ENCODE measurements at places on chromosomes 6 and 20.
A peak's percentile ranks its signal among the peaks of the same experiment; 100 is the strongest.

DNA sequence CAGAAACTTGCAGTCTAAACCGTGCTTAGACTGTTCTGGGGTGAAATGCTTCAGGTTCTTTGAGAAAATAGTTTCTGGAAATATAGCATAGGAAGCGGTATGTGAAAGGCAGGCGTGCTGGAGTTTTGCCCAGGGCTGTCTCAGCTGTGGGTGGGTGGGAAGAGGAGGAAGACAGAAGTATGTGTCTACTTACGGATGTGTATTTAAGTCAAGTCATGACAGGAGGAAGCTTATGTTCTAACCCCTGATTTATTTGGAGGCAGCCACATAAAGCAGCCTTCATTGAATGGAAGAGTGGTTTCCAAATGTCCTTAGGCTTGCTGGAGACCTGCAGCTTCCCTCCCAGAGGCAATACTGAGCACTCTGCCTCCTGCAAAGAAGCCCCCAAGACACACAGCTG lies 345.8 kb upstream of the PRND start:
- DNase-seq = no peak

DNA sequence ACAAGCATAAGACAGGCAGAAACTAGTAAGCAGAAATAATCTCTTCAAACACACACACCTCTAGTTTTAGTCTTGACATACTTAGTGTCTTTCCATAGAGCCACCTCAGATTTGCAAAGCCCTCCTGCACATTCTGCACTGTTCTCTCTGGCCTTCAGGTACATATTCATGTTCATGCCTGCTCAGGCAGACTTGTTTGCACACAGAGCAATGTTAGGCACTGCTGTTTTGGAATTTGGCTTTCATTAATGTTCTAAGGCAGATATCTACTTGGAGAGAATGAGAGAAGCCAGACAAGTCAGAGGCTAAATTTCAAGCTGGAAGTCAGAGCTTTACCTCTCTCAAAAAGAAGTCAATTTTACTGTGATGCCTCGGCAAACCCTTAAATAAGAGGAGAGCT lies 21.3 kb upstream of the DST start:
- DNase-seq = no peak

- DNase-seq = no peak
Observed at GRCh38 chr20:906001-906520, 10.1 kb downstream of the ANGPT4 start.

DNA sequence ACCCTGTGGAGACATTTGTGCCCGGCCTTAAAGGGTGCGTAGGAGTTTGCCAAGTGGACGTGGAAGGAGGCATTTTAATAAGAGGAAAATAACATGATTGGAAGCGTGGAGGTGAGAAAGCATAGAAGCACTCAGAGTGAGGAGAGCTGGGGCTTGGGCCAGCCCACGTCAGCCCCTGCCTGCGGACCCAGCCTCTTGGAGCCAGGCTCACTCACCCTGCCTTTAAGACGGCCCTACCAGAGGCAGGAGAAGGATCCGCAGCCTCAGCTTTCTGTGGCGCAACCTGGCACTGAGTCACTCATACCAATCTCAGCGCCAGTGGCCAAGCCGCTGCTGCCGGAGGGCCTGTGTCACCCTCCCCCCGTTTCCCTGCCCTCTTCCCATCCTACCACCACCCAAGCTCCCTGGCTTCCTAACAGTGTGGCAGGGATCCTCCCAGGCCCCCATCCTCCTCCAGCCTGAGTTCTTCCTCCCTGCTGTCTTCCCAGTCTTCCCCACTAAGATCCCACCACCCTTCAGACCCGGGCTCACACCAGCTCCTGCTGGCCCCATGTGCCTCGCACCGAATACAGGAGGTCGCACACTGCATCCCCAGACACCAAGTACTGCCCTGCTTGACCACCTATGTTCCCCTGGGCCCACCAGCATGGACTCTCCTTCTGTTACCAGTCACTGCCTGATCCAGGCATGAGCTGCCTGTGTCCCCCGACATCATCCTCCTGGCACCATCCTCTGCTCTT lies 285.2 kb downstream of the UST start:
- DNase-seq = peak; percentile 5

DNA sequence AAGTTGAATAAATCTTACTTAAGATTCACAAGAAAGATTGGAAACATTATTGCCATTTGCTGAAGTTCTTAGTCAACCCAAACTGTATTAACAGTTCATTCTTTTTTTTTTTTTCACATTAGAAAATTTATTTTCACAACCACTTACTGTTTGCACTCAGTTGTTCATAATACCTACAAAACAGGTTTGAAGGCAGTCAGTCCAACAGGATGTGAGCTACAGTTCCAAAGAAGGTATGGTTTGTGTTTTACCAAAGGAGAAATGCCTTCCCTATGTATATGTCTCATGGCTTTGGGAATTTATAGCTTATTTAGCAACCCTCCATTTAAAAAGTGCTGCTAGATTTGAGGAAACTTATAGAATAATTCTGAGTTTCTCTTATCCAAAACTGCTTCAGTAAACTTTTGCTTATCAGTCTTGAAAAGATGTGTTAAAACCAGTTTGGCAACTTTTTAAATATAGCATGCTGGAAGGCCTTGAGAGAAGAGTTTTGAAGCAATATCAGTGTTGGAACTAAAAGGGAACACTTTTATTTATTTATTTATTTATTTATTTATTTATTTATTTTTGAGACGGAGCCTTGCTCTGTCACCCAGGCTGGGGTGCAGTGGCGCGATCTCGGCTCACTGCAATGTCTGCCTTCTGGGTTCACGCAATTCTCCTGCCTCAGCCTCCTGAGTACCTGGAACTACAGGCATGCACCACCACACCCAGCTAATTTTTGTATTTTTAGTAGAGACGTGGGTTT lies 46.8 kb upstream of the RREB1 start:
- DNase-seq = no peak

DNA sequence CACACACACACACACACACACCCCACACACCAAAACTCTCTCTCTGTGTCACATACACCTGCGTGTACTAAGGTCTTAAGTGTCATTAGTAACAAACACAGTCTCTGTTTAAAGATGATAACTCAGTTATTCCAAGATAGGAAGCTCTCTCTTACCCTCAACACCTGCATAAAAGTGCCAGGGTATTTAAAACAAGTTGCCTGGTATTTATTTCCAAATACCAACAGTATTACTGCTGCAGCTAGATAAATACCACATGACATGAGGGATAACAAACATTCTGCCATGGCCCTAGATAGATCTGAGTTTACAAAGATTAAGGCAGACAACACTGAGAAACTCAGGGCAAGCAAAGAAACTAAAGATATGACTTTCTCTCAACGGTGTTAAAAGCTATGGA lies 118.5 kb downstream of the SIM1 start:
- no peak for DNase-seq

DNA sequence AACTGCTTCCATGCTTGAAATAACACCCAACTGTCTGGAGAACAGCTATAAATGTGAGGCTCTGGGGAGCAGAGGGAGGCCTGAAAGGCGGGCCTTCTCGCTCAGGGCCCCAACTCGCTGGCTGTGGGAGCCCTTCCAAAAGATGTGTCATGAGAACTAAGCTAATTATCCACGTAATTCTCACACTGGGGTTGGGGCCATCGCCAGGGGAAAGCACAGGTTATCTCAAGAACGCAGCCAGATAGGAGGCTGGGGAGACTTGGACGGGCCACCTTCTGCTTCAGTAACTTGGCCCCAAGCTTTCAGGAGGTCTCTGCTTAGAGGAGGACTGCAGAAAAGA lies 1.6 kb downstream of the PXDC1 start:
- DNase-seq = no peak

GRCh38 chr6:75933387-75933975 lies 139.0 kb downstream of the IMPG1 start:
- no peak for DNase-seq

- DNase-seq = no peak
Observed at GRCh38 chr6:142822383-142822782, 122.6 kb downstream of the HIVEP2 start.

DNA sequence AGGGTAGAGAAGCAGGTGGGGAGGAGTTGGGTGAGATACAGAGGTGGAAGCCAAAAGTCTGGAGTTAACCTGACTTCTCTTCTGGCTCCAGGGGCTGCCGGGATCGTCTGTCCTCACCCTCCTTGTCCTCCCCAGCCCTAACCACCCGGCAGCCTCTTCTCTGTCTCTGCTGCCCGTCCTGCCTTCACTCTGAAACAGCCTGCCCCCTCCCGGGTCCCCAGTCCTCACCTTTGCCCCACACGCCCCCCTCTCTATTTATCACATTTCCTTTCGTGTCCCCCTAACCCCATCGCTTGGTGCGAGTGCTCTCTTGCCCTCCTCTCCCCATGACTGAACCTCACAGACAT lies 5.7 kb downstream of the RING1 start:
- DNase-seq = no peak

GRCh38 chr6:55531496-55531895 lies 47.5 kb downstream of the HMGCLL1 start:
- no peak for DNase-seq
